A172 (cell line): ENCODE measurements at places on chromosomes 16 and 17.

DNA sequence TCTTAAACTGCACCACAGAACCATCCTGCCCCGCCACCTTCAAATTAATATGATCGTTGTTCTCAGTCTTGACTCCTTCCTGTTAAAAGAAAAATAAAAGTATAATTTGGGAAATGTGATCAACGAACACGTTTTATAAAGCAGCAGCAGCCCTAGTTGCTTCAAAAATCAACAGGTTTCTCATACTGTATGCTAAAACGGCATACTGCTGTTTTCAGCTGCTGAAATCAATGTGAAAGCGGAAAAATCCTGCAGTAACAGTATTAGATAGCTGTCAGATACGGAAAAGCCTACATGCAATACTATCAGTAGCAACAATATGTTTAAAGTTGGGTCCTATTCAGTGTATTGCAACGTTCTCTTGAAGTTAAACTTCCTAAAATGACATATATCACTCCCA is 1.6 kb downstream of the SUMO2 start:
- no peak for DNase-seq

DNA sequence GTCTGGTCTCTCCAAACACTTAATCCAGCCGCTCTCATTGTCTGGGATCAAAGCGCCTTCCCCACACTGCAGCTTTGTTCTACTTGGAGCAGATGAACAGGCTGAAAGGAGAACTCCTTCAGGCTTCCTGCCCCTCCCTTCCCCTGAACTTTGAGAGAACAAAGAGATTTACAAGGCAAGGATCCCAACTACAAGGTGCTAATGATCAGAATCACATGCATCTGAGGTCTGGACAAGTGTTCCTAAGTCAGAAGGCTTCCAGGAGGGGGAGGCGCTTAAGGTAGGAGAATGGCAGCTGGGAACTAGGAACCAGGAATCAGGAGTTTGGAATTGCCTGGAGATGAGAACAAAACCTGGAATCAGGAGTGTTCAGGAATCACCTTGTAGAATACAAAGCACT is 606.3 kb upstream of the CDH11 start:
- DNase-seq: peak; percentile 20

- no peak for DNase-seq
Measured at GRCh38 chr16:58716468-58716867, 17.6 kb downstream of the GOT2 start.

- no peak for DNase-seq
Measured at GRCh38 chr17:72542317-72542716, 421.5 kb downstream of the SOX9 start.

- no peak for DNase-seq
Measured at GRCh38 chr17:55710410-55710809, 12.3 kb downstream of the TMEM100 start.

DNA sequence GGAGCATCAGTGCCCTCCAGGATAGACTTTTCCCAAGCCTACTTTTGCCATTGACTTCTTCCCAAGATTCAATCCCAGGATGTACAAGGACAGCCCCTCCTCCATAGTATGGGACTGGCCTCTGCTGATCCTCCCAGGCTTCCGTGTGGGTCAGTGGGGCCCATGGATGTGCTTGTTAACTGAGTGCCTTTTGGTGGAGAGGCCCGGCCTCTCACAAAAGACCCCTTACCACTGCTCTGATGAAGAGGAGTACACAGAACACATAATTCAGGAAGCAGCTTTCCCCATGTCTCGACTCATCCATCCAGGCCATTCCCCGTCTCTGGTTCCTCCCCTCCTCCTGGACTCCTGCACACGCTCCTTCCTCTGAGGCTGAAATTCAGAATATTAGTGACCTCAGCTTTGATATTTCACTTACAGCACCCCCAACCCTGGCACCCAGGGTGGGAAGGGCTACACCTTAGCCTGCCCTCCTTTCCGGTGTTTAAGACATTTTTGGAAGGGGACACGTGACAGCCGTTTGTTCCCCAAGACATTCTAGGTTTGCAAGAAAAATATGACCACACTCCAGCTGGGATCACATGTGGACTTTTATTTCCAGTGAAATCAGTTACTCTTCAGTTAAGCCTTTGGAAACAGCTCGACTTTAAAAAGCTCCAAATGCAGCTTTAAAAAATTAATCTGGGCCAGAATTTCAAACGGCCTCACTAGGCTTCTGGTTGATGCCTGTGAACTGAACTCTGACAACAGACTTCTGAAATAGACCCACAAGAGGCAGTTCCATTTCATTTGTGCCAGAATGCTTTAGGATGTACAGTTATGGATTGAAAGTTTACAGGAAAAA is 9.7 kb upstream of the CYLD start:
- DNase-seq: no peak

- DNase-seq: no peak
Measured at GRCh38 chr16:4515611-4516233, 22.9 kb downstream of the CDIP1 start.

DNA sequence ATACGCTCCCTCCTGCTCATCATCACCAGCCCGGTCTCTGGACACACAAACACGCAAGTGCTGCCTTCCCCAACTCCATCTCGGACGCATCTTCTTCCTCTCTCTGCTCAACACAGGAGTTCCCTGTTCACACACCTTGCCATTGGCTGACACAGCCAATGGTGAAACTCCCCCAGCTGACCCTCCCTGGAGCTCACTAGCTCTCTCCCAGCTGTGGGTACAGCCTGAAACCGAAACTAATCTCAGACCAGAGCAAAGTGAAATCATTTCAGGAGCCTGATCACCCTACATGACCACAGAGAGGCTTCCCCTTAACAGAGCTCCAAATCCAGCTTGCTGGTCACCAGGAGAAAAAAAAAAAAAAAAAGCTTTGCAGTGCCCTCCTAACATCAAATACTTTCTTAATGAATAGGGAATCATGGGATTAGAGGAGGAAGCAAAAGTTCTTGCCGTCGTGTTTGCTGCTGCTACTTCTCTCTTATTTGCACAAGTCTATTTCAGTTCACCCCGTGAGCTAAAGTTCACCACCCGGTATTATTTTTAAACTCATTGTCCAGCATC is 8.3 kb downstream of the CUEDC1 start:
- DNase-seq: no peak

- DNase-seq: no peak
Measured at GRCh38 chr17:8072729-8073461, 14.6 kb downstream of the ALOX12B start.

- DNase-seq: peak; percentile 39
Measured at GRCh38 chr16:3094289-3095027, 4.6 kb downstream of the ZSCAN10 start.

GRCh38 chr17:9549215-9549614 is 26.4 kb downstream of the STX8 start:
- no peak for DNase-seq

DNA sequence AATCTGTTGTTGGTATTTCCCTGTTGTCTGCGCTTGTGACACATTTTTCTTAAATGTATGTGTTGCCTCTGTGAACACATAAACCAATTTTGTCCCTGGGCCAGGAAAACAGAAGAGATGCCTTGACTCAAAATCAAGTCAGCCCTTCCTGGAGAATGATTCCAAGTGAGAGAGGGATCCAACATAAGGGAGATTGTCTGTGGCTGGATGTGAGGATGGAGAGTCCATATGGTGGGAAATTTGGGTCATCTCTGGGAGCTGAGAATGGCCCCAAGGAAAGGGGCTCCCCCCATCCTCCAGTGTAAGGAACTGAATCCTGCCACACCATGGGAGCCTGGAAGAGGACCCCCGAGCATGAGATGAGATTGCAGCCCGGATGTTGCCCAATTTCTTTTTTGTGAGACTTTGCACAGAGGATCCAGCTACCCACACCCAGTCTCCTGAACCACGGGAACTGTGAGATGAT is 13.5 kb downstream of the CRYM start:
- DNase-seq: no peak

GRCh38 chr16:9002042-9002441 is 38.3 kb upstream of the USP7 start:
- DNase-seq: no peak

- DNase-seq: peak; percentile 34
Measured at GRCh38 chr17:45431531-45432404, 902 bp downstream of the ARHGAP27 start.

GRCh38 chr17:21194226-21194625 is 19.7 kb downstream of the TMEM11 start:
- no peak for DNase-seq

DNA sequence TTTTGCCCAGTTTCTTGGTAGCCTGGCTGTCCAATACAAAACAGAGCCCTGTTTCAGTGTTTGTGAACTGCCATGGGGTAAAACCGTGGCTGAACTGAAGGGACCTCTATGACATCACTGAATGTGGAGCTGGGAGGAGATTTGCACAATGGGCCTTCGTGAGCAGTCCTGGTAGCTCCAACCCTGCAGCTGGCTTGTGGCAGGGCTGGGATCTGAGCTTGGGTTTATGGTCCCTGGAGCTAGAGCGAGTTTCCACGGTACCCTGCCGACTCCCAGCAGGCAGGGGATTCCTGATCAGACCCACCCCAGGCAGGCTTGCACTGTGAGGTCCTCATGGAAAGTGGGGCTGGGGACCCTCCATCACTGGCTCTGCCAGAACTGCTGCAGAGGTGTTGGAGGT is 247.0 kb downstream of the GSG1L start:
- no peak for DNase-seq

GRCh38 chr16:78957317-78958100 is 643.0 kb downstream of the MAF start:
- DNase-seq: no peak

DNA sequence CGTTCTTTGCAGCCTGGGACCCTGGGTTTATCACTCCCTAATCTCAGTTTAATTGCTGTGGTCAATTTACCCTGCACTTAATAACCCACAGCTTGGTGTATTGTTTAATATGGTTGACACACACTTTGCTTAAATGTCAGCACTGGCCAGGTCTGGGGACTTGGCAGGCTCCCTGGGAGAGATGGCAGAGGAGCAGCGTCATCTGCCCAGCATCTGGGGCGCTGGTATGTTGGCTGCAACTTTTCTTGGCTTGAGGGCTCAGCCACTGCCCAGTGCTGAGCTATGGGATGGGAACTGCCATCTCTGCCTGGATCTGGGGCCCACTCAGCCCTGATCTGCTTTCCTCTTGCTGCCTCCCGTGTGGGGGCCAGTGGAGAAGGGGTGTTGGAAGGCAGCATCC is 115.7 kb upstream of the IRX3 start:
- DNase-seq: no peak

DNA sequence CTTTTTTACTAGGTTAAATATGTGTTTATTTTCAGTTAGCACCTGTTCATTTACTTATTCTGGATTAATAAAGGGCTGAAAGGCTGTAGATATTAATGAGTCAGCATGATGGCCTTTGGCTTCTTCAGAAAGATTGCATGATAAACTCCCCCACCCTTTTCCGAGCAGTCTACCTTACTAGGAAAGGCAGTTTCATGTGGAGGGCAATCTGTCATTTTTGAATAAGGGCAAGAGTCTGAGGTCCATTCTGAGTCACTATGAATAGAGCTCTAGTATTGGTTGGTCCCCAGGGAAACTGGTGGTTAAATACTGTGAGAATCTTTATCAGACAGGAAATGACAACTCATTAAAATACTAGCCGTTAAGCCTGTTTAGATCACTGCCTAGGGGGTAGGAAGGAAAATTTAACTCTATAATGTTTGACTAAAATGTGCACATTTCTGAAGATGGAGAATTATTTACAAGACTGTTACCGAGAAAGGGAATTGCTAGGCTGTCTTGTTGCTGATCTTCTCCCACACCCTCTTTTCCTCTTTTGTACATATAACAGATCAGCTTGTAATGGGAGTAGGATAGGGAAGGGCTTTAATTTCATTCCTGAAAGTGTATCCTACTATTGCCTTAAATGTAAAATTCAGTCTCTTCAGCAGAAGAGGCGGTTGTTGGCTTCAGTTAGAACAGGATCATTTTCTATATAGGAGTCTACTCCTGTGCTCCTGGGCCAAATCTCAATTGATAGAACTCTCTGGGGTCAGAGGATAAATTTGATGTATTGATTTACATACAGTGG is 63.3 kb downstream of the TUBD1 start:
- peak; percentile 100 for DNase-seq

GRCh38 chr16:76441876-76442275 is 164.7 kb downstream of the CNTNAP4 start:
- DNase-seq: no peak

- no peak for DNase-seq
Measured at GRCh38 chr17:50861822-50862528, 4.2 kb downstream of the TOB1 start.

GRCh38 chr16:85088570-85089199 is 23.6 kb downstream of the CIBAR2 start:
- DNase-seq: no peak
